ENCODE measurements at places on chromosomes 5 and 9.
A peak's percentile ranks its signal among the peaks of the same experiment; 100 is the strongest.

GRCh38 chr5:114727358-114727757 is 365.5 kb downstream of the KCNN2 start:
- peak; percentile 7 for DNase-seq

DNA sequence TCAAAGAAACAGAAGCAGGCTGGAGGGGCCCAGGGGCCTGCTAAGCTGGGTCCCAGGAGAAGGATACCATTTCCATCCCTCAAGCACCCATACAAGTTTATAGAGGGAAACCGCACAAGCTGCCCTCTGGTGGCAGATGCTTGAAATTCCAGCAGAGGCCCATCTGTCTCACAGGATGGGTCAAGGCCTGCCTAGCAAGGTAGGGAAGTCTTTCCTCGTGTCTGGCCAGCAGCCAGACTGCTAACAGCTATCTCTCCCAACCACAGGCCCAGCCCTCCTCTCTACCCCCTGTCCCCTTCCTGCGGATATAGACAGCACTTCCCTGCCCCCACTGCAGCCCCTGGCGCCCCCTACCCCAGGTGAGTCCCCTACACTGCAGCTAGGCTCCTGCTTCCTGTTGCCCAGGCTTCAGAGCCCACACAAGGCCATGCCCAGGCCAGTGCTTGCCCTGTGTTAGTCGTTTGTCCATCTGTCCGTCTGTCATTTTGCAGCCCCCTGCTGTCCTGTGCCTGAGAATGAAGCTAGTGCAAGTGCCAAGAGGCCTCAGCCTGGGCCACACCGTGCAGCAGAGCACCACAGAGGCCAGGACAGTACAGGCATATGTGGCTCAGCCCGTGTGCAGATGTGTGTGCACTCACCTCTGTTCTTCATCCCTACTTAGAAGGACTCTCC is 26.2 kb downstream of the TCF7 start:
- peak; percentile 79 for DNase-seq

GRCh38 chr9:4837261-4838188 is 44.8 kb downstream of the RCL1 start:
- peak; percentile 99 for DNase-seq

- peak; percentile 68 for DNase-seq
Observed at GRCh38 chr5:95081500-95081960, 203.4 kb downstream of the MCTP1 start.

- no peak for DNase-seq
Observed at GRCh38 chr5:110879675-110880074, 140.9 kb downstream of the SLC25A46 start.

DNA sequence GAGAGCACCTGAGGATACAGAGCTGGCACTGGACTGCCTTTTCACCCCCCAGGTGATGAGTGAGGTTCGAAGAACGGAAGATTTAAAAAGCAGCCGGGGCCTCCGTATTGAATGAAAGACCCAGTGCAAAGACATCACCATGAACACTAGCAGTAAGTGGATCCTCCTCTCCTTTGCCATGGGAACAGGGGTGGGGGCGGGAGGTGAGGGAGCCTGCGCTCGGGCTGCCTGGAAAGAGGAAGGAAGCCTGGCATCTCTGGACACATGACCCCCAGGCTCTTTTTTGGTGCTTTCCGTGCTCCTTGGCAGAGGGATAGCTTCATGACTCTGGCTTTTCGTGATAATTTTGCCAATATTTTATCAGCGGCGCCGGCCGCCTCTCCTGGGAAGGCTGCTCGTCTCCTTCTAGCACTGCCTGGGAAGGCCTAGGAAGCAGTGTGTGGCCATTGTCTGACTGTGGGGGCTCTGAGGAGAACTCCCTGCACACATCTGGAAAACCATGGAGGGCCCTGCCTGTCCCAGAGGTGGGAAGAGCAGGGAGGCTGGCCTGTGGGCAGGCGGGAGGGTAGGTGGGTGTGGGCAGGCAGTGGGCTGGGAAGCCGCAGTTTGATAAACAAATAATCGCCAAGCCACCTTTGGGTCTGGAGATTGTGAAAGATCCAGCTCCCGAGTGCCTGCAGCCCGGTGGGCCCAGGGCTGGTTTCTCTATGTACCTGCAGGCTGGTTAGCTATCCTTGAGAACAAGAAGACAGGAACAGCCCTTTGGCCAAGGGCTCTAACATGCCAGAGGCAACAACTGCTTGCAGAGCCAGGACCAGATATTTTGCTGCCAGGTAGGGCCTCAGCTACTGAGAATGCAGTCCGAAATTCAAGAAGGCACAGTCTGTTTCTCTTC is 911 bp downstream of the ABLIM3 start:
- peak; percentile 55 for DNase-seq

DNA sequence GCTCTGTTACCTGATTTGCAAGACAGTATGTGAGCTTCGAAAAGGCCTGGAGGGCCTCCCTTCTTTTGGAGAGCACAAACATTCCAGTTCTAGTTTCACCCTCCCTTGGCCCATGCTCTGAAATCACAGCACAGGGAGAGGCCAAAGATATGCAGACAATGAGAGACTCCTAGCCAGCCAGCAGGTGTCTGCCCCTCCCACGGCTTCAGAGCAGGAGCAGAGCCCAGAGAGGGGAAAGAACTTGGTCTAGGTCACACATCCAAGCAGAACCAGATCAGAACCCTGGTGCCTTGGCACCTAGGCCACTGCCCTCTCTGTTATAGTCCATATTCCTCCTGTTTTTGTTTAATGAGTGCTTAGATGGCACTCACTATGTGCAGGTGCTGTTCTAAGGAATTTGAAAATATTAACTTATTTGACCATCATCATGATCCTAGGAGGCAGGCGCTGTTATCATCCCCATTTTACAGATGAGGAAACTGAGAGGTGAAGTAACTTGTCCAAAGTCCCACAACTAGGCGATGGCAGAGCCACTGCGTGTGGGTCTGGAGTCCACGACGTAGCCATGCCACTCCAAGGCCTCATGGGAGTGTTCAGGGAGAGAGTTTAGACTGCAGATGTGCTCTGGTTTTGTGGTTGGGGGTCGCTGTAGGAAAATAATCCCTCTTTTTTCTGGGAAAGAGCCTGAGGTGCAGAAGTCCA is 27.2 kb downstream of the TMOD1 start:
- DNase-seq: no peak

DNA sequence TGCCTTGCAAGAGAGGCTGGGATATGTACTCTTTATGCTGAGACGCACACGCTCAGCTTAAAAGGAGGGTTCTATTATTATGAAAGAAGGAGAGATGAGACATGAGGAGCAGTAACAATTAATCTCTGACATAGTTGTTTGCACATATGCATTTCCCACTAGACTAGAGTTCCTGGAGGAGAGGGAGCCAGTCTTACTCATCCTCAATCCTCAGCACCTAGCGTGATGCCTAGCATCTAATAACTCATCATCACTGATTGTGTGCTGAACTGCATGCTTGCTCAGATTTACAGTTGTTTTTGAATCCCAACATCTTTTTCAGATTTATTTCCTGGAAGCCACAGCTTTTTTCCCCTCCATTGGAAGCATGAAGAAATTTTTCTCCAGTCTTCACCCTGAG is 35.5 kb downstream of the GCNT4 start:
- peak; percentile 22 for DNase-seq

- DNase-seq: peak; percentile 64
Observed at GRCh38 chr9:126704892-126705766, 91.4 kb downstream of the LMX1B start.

DNA sequence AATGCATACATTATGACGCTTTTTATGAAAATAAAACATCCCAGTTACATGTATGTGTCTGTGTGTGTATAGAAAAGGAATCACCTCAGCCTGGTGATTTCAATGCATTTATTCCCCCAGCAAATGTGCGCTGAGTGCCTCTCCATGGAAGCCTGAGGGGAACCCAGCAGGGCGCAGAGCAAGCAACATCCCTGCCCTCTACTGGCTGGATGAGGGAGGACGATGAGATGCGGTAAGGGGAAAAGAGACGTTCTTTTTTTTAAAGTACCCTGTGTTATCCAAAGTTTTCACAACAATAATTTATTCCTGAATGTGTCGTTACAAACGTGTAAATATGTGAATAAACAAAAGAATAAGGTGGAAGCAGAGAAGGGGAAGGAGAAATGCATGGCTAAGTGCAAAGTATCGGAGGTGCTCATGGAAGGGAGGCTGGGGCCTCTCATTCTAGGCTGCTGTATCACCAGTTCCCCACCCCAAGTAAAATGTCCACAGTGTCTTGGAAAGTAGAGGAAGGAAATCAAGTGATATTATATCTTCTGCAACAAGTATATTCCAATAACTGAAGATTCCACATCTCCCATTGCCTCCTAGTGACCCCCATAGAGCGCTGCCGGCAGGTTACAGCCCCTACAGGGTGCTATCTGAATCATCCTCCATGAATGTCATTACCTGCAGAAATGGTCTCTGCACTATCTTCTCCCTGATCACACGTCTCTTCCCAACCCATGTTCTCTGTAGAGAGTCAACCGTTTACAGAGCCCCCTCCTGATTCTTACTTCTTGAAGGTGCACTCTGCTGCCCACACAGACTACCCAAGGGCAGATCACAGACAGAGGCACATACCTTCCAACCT is 13.0 kb upstream of the ABLIM3 start:
- DNase-seq: peak; percentile 52

GRCh38 chr9:84811072-84811750 is 141.7 kb downstream of the NTRK2 start:
- no peak for DNase-seq

- DNase-seq: no peak
Observed at GRCh38 chr5:36889264-36889663, 12.7 kb downstream of the NIPBL start.

- DNase-seq: peak; percentile 84
Observed at GRCh38 chr9:104074876-104075275, 19.2 kb upstream of the SMC2 start.

DNA sequence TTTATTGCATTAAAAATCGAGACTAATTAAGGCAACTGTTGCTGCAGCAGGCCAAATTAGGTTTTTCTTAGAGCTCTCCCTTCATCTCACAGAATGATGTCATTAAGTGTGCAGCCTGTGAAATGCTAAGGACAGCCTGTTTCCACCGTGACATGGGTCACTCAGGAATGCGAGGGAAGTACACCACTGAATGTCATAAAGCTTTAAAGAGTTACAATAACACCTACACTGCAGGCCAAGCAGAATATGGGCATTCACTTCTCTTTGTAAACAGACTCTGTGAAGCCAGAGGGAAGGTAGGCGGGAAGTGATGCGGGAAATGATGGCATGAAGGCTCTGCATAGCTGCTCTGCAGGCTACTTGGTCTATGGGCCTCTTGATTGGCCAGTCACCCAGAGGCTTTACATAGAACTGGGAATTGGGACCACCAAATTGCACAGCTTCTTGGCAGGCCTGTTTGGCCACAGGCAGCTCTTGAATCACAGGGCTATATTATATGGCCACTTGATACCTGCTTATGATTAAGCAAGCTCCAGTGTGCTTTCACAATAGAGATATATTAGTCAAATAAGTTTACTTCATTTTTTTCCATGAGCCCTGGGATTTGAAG is 28.4 kb upstream of the AOPEP start:
- DNase-seq: peak; percentile 76

DNA sequence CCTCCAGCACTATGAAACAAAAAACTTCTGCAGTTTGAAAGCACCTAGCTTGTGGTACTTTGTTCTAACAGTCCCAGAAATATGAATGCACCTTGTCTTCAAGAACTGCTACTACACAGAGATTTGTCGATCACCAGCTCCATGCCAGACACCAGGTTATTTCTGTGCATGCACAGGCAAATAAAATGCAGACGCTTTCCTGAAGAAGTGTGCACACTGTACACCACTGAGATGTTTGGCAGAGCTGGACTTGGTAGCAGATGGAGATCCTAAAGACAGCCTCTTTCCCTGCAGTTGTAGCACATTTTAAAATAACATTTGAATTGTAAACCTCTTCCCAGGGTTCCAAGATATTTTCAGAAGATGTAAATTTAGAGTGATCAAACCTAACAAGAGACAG is 730.0 kb downstream of the MTRR start:
- DNase-seq: no peak

DNA sequence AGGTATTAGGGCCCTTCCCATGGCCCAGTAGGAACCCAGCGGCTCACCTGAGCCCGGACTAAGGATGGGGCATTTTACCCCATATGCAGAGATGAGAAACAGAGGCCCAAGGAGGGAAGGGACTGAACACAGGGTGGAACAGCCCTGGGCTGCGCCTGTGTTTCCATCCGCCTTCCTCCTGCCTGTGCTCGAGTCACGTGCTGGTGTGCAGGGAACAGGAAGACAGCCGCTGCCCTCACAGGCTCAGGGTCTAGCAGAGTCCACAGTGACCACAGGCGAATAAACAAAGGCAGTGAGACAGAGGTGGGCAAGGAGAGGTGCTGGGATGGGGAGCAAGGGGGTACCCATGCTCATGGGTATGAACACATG is 129.4 kb downstream of the C9orf50 start:
- no peak for DNase-seq

- peak; percentile 91 for DNase-seq
Observed at GRCh38 chr5:72387985-72388384, 67.8 kb downstream of the PTCD2 start.

DNA sequence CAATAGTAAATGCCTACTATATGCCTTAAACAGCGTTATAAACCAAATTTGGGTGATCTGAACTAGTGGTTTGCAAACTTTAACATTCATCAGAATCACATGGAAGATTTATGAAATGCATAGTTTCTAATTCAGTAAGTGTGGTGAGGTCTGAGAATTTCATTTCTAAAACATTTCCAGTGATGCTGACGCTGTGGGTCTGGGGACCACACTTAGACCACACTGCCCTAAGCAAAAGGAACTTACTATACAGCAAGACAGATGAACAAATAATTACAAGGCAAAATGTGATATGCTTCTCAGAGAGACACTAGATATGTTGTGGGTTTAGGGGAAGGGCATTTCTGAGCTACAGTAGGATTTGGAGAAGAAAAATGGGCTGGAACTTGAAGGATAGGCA is 72.6 kb downstream of the OXCT1 start:
- DNase-seq: no peak

GRCh38 chr5:80990527-80990926 is 30.4 kb downstream of the RASGRF2 start:
- no peak for DNase-seq

DNA sequence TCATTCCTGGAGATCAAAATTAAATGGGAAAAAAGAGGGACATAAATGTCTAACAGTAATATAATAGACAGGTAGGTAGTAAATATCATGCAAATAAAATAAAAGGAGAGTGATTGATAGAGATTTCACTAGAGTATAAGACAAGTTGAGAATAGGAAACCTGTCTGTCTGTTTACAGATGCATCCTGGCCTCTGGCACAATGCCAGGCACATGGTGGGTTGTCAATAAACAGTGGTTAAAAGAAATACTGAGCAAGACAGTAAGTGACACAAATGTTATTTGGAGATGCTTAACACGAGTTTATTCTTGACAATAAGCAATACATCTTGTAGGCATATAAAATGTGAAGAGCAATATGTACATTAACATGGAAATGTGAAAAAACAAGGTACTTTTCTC is 33.3 kb downstream of the RICTOR start:
- no peak for DNase-seq

DNA sequence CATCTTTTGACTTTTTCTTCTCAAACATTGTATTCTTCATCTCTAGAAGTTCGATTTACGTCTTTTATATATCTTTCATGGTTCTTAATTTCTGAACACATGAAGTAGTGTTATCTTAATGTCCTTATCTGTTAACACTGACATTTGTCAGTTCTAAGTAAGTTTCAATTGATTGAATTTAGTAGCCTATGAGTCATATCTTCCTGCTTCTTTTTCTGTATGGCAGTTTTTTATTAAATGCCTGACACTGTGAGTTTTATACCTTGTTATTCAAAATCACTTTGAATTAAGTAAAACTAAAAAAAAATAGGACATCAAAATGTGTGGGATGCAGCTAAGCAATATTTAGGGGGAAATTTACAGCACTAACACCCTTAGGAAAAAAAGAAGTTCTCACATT is 707.0 kb upstream of the ACO1 start:
- DNase-seq: no peak

- peak; percentile 28 for DNase-seq
Observed at GRCh38 chr5:180286-180918, 10.9 kb upstream of the LRRC14B start.

- DNase-seq: no peak
Observed at GRCh38 chr5:95221234-95221633, 63.7 kb downstream of the MCTP1 start.

All from EH (cell line).